ENCODE measurements at places on chromosomes 6 and 20.

DNA sequence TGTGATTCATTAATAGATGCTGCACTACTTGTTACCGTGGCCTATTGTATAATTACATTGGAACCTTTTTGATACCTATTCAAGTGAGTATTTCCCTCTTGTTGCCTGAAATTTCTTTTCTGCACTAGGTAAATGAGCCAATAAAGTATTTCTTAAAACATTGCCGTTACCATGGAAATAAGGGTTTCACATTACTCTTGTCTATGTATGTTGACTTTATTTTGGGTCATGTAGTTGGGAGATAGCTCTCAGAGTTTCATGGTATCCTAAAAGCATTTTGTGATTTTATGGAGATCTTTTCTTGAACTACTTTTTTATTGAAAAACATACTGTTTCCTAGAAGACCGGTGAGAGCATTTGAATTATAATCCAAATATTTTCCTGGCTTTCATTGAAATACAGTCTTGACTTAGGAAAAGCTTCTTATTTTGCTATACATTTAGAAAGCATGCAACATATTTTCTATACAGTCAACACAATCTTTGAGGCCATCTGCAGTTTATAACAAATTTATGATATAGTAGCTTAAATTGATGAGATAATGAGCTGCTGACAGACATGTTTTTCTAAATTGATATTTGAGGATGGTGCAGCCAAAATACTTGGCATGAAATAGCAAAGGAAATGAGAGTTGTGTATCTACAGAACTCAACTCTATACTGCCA is 650.4 kb downstream of the RFPL4B start:
- no peak for DNase-seq

DNA sequence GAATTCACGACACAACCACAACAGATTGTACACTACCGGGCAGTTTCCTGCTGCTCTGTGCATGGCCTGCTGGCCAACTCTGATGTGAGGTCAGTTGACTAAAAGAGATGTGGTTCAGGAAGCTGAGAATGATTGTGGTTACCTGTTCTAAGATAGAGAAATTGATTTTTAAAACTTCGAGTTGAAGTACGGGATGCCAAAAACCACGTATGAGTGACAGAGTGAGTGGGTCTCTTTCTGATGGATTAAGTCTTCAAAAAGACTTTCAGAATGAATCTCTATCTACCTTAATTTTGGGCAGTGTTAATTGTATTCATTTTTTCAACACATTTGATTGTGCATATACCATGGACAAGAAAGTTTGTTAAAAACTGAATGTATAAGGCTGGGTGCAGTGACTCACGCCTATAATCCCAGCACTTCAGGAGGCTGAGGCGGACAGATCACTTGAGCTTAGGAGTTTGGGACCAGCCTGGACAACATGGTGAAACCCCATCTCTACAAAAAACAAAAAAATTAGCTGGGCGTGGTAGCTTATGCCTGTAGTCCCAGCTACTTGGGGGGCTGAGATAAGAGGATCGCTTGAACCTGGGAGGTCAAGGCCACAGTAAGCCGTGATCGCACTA is 121.2 kb downstream of the SGK1 start:
- DNase-seq, result no peak

DNA sequence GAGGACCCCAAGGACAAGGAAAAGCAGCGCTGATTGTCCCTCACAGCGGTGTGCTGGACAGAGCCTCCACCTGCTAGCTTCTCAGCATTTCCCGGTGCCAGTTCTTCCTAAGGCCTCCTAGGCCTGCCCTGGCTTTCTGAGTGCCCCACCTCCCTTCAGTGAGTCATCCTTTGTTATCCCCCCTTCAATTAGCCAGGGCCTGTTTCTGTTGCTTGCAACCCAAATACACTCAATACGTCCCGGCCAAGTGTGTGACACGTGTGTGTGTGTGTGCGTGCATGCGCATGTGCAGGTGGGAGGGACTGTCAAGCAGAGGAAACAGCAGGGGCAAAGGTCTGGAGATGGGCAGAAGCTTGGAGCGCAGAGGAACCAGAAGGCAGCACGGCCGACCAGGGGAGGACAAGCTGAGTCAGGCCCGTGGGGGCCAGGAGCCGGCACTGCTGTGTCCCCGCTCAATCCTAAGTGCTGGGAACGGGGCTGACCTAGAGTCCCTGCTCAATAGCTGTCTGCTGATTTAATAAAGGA is 159.8 kb downstream of the PREX1 start:
- no peak for DNase-seq

GRCh38 chr6:8415913-8416312 is 19.4 kb downstream of the SLC35B3 start:
- DNase-seq, result no peak

- DNase-seq, result no peak
These were observed 195.5 kb downstream of the EYA4 start for GRCh38 chr6:133436652-133437051.

DNA sequence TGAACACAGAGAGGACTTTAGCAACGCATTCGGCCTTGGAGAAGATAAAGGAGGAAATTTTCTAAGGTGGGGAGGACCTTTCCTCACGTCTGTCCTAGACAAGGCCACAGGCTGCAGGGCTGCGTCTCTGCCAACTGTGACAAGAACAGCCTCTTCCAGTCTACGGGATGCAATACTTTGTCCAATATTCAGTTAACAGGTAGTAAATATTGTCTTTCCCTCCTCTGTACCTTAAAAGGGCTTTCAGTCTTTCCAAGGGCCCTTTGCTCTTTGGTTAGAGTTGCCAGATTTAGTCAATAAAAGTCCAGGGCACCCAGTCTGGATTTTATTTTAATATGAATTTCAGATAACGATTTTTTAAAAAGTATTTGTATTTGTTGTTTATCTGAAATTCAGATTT is 78.2 kb downstream of the ELOVL4 start:
- DNase-seq, result no peak

- no peak for DNase-seq
These were observed 49.2 kb downstream of the FRK start for GRCh38 chr6:116011520-116011919.

GRCh38 chr6:148590883-148591282 is 155.9 kb upstream of the UST start:
- DNase-seq, result no peak

DNA sequence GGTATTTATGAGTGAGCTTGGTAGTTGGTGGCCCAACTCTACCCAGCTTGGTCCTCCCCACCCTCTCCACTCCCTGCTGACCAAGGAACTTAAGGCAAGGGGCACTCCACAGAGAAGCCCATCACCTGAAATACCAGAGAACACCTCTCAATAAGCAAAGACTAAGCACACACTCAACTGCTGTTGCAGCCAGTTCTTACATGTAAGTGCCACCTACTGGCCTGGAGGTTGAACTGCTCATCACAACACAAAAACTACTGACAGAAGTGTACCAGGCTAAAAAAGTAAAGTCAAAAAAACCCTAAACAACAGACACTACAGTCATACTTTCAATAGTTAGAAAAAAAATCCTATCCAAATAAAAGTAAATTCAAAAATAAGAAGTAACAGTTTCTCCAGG is 146.2 kb downstream of the FAM83B start:
- DNase-seq, result no peak

DNA sequence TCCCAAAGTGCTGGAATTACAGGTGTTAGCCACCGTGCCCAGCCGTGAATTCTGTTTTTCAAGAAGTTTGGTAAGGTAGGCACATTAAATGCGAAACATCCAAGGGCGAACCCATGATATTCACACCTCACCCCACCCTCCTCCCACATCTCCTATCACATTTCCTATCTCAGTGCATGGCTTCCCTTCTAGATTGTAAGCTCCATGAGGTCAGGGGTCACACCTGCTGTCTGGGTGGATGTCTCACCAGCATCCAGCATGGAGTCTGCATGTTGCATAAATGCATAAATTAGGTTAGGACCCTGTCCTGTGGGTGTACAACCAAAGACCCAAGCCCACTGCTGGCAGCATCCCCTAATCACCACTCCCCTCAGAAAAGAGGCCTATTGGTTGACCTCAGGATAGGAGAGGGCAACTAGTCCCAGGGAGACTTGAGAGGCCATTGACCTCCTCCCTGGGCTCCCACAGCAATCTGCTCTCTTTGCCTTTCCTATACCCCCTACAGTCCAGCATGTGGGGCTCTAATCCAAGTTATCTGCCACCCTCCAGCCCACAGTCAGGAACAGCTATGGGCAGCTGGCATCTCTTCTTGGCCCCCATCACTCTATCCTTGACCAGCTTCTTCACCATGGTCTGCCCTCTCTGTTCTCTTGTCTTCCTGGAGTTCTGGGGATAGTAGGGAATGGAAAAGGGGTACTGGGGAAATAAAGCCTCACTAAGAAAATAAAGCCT is 4.2 kb downstream of the PRRT1 start:
- DNase-seq, result no peak

- DNase-seq, result no peak
These were observed 68.7 kb downstream of the SYTL3 start for GRCh38 chr6:158718461-158719046.

DNA sequence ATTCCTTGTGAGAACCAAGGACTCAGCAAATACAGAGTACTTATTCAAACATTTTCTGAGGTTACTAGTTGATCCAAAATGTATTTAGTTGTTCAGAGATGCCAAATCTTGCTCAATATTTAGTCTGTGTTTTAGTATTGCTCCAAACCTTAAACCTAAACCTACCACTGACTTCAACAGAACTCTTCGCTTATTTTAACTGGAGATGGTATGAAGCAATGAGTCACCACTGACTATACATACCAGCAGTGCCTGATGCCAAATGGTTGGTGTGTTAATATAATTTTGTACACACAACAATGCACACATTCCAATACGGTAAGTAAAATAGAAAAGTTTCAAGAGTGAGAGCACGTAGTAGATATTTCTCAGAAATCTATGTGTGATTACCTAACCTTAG is 1.9 kb upstream of the SPTLC3 start:
- DNase-seq, result no peak

- DNase-seq, result no peak
These were observed 10.5 kb downstream of the MANBAL start for GRCh38 chr20:37299718-37300528.

DNA sequence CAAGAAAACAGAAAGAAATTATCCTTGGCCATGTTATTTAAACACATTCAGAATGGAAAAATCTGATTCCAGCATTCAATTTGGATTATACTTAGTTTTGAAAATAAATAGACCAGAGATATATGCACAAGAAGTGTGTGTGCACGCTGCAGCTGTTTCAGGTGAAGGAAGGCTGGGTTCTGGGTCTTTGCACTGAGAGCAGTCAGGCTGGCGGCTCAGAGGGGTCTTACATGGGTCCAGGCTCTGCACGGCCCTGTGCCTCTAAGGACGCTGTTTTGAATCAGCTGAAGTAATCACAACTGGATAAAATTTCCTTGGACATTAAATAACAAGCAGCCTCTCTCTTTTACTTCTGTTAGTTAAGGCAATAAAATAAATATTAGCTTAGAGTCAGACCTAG is 31.8 kb downstream of the GCLC start:
- no peak for DNase-seq

DNA sequence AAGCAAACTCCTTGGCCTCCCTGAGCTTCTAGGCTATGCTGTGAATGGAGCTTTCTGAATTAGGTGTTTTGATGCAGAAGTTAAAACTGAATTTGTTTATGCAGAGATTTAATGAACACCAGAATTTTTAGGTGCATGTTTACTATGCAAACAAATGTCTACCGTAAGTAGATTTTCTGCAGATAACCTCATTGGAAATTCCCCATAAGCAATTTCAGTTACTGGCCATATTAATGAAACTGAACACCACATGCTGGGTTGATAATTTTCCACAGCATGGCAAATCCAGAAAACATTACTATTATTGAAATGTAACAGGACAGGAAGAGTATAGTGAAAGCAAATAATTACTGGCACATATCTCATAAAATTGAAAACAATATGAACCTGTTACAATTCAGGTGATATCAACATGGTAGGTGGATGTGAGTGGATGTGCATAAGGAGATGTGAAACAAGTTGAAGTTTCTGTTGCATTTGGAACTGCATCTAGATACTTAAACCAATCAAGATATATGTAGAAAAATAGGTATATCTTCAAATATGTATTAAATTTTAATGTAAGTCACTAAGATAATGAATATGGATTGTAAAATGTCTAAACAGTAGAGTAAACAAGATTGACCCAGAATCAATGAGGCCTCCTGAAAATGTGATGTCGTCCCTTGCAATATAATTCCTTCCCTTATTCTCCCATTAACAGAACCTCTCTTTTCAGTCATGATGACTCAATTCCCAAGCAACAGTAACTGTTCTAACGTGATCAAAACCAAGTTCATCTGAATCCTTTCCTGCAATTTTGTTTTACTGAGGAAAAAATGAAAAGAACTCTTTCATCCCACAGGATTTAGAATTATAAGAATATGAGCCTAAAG is 11.0 kb downstream of the PTCHD4 start:
- no peak for DNase-seq

DNA sequence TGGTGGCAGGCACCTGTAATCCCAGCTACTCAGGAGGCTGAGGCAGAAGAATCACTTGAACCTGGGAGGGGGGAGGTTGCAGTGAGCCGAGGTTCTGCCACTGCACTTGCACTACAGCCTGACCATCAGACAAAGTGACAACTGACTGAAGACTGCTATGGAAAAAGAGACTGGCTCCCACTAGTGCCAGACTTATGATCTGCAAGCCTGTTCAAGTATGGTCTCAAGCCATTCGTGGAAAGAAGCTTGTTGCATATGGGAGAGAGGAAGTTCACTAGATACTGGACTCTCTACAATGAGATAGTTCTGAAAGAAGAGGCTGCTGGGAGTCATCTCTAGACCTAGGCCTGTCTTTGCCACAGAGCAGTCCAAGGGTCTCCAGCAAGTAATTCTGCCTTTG is 26.7 kb downstream of the MDN1 start:
- no peak for DNase-seq

- no peak for DNase-seq
These were observed 219.9 kb upstream of the ECI2 start for GRCh38 chr6:4355241-4355640.

DNA sequence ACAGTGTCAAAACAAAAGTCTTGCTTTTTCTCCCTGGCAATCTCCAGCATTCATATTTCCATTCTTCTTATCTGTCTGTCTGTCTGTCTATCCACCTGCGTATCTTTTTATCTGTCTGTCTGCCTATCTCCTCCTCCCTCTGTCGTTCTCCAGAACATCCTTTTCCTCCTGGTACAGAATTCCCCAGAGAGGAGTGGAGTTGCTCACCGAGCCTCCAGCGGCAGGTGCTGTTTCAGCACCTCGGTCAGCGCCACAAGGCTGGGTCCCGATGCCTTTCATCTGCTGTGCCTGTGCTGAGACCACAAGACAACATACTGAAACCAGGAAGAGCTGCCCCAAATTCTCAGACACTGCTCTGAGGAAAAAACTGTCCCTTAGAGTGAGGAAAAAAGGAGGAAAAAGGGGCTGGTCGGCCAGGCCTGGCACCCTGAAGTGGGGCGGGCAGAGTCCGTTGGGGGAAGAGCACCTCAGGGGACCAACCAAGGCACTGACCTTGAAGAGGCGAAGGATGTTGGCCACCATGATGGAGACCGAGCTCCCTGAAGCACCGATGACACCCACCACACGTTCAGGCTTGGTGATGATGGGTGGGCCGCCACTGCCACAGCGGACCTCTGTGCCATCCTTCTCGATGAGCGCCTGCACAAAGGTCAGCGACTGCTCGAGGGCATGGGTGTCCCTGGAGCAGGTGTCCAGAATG is 13.3 kb downstream of the GRM4 start:
- no peak for DNase-seq

GRCh38 chr6:34333858-34334257 is 58.6 kb downstream of the NUDT3 start:
- DNase-seq, result no peak

All from stimulated activated CD4-positive, alpha-beta T cell treated with anti-CD3 and anti-CD28 coated beads, TNF-alpha, amount 100 ng/mL, for 4 hours (primary cell).